Left lung (tissue), 14 donors: ENCODE measurements at places on chromosomes 1 and 21.
A peak's percentile ranks its signal among the peaks of the same experiment; 100 is the strongest.

GRCh38 chr1:170666541-170667254 lies 2.8 kb downstream of the PRRX1 start:
- peaks cover 73% of the 10 kb centered on the region for H3K27me3 ChIP-seq
- no peak overlapping the region for H3K4me3 ChIP-seq
- no peak overlapping the region for H3K27ac ChIP-seq
- peak; percentile 67 for DNase-seq

- H3K27ac ChIP-seq: no peak overlapping the region
- no peak overlapping the region for H3K4me3 ChIP-seq
- no peaks in the 10 kb centered on the region for H3K27me3 ChIP-seq
- H3K36me3 ChIP-seq: no peaks in the 10 kb centered on the region
Measured at GRCh38 chr1:86795316-86795715, 90.9 kb downstream of the SH3GLB1 start.

GRCh38 chr1:213925531-213926182 lies 62.1 kb upstream of the PROX1 start:
- no peak overlapping the region for H3K4me3 ChIP-seq
- DNase-seq: no peak
- H3K36me3 ChIP-seq: no peaks in the 10 kb centered on the region
- H3K4me1 ChIP-seq: no peaks in the 10 kb centered on the region
- no peaks in the 10 kb centered on the region for H3K27me3 ChIP-seq
- no peak overlapping the region for H3K27ac ChIP-seq

GRCh38 chr1:153565529-153566374 lies at the start of gene S100A2:
TSS of gene S100A2 (minus strand) at chr1:153565844. CDS start at chr1:153563877, 1,967 bp downstream.
- H3K4me1 ChIP-seq: peaks cover 58% of the 10 kb centered on the region
- peak within 1 kb of the TSS; percentile 95 for H3K27ac ChIP-seq
- H3K4me3 ChIP-seq: peak within 1 kb of the TSS; percentile 18
- H3K36me3 ChIP-seq: no peaks in the 10 kb centered on the region
- DNase-seq: peak; percentile 29

DNA sequence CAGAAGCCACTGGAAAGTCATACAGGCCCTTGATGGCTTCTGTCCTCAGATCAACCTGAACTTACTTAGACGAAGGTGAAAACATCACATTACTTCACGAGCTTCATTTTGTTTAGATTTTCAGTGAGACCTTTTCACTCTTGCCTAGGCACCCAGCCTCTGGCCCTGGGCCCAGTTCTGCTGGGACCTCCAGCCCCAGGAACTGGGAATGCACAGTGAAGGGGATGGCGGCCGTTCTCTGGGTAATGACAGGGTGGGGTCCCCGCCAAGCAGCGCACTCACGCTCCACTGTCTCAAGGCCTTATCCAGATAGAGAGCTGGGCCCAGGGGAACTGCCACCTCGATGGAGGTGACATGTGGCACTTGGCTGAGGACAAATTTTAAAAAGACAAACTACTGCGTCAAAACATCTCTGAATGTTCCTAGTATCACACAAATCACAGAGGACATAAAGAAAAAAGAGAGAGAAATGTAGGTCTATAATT lies 54.8 kb downstream of the NPHP4 start:
- H3K27me3 ChIP-seq: no peaks in the 10 kb centered on the region
- H3K27ac ChIP-seq: no peak overlapping the region
- DNase-seq: no peak
- H3K4me3 ChIP-seq: no peak overlapping the region
- H3K4me1 ChIP-seq: no peaks in the 10 kb centered on the region
- H3K36me3 ChIP-seq: no peaks in the 10 kb centered on the region
